ENCODE measurements at places on chromosomes 13 and 19.

DNA sequence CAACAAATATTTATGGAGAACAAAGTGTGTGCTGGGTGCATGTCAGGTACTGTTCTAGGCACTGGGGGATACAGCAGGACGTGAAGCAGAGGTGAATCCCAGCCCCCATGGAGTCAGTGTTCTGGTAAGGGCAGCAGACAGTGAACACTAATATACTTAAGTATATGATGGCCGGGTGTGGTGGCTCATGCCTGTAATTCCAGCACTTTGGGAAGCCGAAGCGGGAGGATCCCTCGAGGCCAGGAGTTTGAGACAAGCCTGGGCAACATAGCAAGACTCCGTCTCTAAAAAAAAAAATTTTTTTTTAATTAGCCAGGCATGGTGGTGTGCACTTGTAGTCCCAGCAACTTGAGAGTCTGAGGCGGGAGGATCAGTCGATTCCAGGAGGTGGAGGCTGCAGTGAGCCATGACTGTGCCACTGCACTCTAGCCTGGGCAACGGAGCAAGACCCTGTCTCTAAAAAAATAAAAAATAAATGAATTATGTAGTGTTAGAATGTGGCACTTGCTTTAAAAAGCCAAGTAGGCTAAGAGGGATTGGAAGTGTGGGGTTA, 22.6 kb downstream of the CHST8 start:
- DNase-seq, result peak; percentile 37

DNA sequence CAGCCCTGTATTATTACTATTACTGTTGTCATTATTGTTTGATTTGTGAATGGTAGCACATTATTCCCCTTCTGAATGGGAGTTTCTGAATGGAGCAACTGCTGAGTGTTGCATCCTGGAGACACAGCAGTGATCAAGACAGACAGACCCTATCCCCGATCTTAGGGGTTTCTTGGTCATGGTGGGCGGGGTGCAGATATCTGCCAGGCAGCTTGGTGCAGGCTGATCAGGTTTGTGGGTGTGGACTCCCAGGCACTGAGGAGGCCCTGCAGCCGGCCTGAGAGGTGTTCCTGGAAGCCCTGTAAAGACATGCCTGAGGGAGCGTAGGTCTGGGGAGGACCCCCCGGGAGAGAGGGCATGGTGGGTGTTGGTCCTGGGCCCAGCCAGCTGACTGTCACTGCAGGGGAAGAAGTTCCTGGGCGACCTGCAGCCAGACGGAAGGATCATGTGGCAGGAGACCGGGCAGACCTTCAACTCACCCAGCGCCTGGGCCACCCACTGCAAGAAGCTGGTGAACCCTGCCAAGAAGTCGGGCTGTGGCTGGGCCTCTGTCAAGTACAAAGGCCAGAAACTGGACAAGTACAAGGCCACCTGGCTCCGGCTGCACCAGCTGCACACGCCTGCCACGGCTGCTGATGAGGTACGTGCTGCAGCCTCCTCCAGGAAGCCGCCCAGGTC, 2.1 kb downstream of the MPND start:
- DNase-seq, result no peak

DNA sequence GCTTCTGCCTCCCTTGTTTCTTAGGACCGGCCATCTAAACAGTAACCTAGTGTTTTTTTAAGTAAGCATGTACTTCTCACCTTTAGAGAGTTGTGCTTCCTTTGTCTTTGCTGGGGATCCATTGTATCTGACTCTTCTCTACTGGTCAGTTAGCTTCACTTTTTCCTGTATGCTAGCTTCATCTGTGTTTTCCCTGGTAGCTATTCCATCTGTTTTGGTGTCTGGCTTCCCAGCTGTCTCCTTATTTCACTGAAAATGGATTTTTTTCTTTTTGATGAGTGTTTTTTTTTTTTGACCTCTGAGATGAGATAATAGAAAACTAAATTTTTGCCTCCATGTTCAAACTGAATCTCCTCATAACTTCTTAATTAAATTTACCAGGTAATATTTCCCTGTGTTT, 637.0 kb upstream of the SLC10A2 start:
- DNase-seq, result no peak

GRCh38 chr13:96993634-96994016, 651 bp downstream of the OXGR1 start:
- no peak for DNase-seq

DNA sequence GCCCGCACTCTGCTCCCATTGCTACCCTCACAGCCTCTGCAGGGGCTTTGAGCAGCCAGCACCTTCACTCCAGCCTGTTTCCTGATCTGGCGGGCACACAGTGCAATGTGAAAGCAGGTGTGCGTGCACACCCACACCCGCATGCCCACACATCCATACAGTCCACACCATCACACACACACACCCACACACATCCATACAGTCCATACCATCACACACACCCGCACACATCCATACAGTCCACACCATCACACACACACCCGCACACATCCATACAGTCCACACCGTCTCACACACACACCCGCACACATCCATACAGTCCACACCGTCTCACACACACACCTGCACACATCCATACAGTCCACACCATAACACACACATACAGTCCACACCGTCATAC, 28.0 kb downstream of the PIAS4 start:
- no peak for DNase-seq

DNA sequence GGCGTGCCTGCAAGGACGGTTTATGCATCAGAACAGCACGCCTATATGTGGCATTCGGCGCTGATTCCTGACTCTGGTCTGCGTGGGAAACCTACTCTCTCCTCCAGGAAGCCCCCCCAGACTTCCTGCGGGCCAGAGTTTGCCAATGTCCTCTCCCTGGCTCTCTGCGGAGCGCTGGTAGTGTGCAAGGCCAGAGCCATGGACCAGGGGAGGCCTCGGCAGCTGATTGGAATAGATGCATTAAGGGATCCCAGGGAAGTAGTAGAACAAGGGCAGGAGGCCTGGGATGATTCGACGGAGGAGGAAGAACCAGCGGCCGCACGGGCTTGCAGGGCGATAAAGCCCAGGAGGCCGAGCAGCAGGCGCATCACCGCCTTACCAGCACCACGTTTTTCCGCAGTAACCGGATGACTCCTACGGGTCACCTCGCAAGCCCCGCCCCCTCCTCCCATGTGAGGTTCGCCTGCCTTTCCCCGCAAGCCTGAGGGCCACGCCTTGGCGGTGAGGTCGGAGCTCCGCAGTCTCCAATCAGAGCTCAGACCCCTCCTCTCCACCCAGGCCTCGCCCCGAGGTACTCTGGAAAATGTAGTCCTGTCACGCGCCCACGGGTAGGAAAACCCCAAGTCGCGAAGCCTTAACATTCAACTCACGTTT, 5.0 kb downstream of the CLEC11A start:
- DNase-seq, result peak; percentile 86

DNA sequence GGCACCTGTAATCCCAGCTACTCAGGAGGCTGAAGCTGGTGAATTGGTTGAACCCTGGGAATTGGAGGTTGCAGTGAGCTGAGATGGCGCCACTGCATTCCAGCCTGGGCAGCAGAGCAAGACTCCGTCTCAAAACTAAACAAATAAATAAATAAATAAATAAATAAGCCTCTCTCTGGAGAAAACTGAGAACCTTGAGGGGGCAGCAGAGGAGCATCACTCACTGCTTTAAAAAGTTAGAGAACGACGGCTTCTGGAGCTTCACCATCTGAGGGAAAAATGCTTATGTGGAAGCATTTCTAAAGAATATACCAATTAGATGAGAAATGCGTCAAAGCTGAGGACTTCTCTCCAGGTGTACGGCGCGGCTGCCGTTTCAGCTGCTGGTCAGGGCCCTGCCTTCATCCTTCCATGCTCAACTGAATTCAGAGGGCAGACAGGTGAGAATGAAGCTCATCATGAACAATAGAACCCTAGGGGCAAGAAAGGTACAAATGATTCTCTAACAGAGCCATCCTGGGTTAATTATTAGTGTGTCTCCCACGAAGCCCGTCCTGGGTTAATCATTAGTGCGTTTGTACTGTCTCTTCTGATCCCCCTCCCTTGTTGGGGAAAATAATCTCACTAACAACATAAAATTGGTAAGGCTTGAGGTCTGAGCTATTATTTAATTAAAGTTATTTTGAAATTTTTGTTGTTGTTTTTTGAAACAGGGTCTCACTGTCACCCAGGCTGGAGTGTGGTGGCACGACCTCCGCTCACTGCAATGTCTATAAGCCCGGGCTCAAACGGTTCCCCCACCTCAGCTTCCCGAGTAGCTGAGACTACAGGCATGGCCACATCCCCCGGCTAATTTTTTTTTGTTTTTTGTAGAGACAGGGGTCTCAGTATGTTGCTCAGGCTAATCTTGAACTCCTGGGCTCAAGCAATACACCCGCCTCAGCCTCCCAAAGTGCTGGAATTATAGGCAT, 80.1 kb downstream of the IPO5 start:
- DNase-seq, result no peak

All from posterior vena cava (tissue), 2 donors.